ENCODE measurements at places on chromosomes 16 and 17.
A peak's percentile ranks its signal among the peaks of the same experiment; 100 is the strongest.

DNA sequence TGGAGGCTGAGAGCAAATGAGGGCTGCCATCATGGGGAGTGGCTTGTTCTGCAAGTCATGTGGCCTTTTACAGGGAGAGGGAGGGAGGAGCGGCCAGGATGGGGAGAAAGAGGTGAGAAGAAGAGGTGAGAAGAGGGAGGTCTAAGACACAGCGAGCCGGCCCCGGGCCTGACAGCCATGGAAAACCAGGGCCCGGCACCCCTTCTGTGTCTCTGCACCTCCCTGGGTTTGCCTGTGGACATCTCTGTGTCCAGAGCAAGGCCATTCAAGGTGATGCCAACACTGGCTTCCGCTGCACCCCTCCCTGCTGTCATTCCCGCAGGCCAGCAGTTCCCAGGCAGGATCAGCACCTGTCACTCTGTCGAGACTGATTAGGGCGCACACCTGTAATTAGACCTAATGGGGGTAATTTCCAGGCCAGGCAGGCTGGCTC, 75.6 kb downstream of the MGAT5B start:
- DNase-seq = no peak

- no peak for DNase-seq
Measured at GRCh38 chr17:75647061-75647460, 13.8 kb downstream of the SMIM5 start.

- no peak for DNase-seq
Measured at GRCh38 chr16:79369796-79370195, 230.7 kb downstream of the MAF start.

- no peak for DNase-seq
Measured at GRCh38 chr17:3678095-3678820, 9.6 kb downstream of the EMC6 start.

- DNase-seq = peak; percentile 80
Measured at GRCh38 chr17:42843358-42843934, 934 bp upstream of the AOC2 start.

- no peak for DNase-seq
Measured at GRCh38 chr17:46832331-46832821, 13.9 kb upstream of the WNT3 start.

DNA sequence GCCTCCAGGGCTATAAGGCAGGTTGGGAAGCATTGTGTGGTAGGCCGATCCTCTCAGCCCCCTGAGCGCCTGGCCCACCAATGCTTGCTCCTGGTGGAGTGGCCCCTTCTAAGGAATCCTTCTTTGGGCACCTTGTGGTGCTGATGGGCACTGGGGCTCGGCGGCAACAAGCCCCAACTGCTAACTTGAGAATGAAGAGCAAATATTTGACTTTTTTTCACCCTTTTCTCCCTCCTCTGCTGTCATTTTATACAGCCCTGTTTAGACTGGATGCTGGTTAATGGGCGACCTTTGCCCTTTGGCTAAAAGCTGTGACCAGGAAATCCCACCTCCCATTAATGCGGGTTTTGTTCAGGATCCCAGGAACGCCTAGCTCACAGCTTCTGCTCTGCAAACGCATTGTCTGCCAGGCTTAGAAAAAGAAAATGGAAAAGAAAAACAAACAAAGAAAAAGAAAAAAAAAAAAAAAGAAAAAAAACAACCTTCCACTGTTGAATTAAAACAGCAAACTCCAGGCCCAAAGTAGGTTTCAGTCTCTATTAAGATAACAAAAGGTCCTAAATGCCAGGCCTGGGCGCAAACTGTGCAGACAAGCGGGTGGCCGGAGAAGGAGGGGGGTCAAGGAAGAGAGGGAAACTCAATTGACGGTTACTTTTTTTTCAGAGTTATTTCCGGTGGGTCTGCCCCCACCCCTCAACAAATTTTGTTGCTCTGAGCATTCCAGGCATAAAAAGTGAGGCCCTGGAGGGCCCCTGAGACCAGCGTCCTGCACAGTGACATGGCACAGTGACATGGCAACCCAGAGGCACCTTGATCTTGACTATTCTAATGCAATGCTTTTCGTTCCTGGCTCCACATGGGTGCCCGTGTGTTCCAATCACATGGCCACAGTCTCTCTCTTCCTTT, 301.4 kb downstream of the MAF start:
- no peak for DNase-seq

DNA sequence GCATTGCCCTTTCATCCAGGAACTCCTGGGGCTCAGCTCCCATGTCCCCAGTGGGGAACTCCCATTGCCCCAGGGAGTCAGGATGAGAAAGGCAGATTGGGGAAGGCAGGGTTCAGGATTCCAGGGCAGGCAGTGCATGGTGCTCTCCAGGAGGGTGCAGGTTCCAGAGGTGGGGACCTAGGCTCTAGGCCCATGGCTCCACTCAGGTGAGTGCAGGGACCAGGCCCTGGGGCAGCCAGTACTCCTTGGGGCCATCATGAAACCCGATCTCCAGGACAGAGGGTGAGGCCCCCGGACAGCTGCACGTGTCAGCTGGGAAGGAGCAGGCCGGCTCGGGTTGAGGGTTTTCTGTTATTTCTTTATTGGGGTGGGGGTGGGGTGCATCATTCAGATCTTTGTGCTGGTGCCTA, 1.3 kb upstream of the MTSS2 start:
- DNase-seq = no peak

DNA sequence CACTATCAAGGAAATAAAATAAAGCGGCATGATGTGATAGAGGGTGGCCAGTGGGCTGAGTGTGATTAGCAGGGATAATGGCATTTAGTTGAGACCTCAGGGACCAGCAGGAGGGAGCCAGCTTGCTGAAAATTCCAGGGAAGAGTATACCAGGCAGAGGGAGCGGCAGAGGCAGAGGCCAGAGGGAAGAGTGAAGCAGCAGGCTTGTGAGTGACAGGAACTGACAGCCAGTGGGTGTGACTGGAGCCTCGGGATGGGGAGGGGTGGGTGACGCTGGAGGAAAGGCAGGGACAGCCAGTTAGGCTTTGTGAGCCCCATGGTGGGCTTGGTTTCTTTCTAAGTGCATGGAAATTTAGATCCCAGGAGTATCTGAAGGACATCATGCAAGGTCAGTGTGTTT, 209.7 kb upstream of the CACNG3 start:
- no peak for DNase-seq

DNA sequence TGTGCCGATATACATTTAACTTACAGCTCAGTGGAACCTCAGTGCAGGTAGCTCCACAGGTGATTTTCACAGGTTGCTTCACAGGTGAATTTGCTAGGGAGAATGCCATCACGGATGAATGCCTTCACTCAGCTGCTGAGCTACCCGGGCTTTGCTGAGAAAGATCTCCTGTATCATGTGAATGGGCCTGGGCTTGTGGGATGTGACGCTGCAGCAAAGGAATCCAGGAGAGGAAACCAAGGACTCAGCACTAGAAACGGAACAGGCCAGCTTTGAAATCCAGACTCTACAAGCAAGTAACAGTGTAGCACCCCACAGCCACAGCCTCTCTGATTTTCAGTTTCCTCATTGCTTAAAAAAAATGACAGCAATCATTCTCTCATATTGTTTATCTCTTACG, 271.4 kb upstream of the MAF start:
- no peak for DNase-seq

GRCh38 chr17:58394534-58395223, 22.7 kb downstream of the RNF43 start:
- DNase-seq = no peak

DNA sequence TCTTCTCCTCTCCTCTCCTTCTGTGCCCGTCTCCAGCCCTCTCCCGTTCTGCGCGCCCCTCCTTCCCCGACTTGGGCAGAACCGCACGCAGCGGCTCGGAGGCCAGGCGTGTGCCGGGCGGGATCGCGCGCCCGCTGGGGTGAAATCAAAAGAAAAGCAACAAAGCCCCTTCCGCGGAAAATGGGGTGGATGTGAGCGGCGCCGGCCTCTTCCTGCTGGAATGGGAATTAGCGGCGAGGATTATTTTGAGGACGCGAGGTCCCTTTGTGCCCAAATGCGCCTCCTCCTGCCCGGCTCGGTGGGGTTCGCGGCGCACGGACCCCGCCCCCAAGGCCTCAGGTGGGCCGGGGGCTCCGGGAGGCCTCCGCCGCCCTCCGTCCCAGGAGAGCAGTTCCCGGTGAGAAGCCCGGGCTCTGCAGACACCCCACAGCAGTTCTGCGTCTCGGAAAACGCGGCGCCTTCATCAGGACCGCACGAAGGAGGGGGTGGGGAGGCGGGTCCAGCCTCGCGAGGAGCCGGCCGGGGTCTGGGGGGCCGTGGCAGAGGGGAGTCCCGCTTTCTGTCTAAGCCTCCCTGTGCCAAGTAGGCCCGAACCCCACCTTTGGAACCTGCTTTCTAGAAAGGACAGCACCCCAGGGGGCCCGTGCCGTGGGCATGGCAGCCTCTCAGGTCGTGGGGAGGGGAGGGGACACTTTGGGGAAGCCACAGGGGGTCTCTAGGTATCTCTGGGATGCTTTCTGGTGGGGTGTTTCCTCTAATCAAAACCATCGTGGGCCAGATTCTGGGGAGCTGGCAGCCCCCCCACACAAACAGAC, 91.0 kb upstream of the CBX4 start:
- peak; percentile 52 for DNase-seq

DNA sequence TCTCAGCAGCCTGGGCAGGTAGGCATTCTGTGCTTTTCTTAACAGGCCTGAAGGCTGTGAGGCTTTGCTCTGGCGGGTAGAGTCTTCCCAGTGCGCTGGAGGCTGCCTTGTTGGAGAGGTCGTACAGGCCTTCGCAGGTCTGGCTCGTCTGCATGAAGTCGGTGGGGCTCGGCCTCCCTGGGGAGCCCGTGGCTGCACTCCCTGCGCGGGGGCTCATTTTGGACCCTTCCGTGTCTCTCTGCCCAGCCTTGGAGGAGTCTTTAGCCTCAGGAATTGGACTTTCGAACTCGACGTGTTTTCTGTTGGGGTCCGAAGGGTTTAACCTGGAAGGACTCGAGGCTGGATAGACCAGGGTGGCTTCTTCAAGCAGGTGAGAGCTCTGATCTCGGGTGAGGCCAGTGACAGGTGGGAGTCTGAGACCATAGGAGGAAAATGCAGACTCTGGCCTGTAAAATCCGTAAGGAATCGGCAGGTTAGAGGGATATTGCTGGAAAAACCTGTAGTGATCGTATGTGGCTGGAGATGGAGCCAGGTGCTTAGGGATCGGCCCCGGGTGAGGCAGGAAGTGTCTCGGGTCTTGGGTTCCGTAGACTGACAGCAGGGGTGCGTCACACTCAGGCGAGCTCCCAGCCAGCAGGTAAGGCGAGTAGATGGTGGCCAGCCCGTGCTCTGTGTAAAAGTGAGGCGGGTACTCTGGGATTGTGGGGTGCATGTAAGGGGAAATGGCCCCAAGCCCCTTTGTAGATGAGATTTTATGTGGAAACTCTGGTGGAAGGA, 8.6 kb downstream of the ZNF750 start:
- no peak for DNase-seq

DNA sequence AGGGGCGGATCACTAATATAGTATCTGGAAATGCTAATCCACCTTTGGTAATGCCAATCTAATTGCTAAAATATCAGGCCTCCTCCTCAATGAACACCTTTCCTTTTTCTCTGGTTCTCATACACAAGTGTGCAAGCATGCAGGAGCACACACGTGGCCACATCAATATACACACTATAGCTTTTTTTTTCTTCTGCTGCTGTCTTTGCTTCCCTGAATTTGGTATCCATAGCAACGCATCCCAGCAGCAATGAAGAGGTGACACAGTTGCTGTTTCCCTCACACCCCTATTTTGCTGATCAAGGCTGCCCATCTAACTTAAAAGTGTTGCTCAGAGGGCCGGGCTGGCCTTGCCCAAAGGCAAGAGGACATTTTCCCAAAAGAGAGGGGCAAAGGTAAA, 15.4 kb downstream of the NOG start:
- DNase-seq = no peak

DNA sequence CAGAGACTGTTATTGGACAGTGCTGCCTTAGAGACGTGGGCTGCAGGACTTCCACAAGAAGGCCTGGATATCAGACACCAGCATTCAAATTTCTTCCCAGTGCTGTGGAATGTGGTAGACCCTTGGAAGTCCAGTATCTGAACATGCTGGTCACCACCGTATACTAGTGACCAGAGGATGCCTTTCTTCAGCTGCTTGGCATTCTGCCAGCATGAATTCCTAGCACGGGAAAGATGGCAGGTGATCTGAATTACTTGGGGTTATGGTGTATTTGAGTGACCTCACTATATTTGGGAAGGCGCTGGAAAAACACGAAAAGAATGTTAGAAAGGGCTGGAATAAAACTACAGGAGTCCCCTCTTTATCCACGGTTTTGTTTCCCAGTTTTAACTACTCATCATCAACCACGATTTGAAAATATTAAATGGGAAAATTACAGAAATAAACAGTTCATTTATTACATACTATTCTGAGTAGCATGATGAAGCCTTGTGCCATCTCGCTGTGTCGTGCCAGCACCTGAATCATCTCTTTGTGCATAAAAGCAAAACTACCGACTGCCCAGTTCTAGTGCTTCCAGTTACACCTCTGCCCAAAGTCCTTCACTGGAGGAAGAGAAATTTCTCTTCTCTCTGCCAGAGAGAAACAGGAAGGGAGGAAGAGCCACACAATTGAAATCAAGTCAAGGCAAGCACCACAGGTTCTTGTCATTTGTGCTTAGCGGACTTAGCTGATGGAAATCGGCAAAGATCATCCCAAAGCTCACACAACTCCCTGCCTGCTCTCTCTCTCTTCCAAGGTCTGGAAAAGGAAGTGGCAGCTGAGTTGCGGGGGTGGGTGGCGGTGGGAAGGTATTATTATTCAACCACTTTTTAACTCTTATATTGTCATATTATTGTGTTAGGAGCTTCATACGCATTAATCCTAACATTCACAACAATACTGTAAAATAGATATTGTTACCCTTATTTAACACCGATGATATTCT, 1.4 kb upstream of the CHST4 start:
- no peak for DNase-seq

GRCh38 chr16:65229191-65229662, 107.4 kb upstream of the CDH11 start:
- DNase-seq = no peak

- DNase-seq = no peak
Measured at GRCh38 chr16:82995924-82996441, 369.2 kb downstream of the CDH13 start.

DNA sequence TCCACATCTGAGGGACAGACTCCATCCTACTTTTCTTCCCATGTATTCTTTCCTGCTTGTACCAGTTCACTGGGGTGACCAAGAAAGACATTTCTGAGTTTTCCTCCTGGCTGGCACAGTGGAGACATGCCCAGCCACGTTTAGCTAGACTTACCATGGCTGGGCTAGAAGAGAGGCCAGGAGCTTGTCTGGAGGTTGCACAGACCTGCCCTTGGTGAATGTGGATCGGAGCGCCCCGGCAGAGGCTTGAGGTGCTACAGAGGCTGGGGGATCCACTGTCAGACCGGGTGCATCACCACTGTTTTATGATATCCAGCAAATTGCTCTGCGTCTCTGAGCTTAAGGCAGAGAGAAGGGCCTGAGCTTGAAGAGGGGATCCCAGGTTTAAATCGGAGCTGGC, 3.5 kb downstream of the IL4R start:
- no peak for DNase-seq

- peak; percentile 81 for DNase-seq
Measured at GRCh38 chr17:42422958-42423712, at the start of gene CAVIN1. Gene CAVIN1, minus strand, starts transcription at chr17:42423256. Its CDS starts 159 bp downstream, at chr17:42423097.

- DNase-seq = no peak
Measured at GRCh38 chr16:87131061-87131995, 185.9 kb downstream of the C16orf95 start.

All from hematopoietic multipotent progenitor cell treated with erythropoietin and hydrocortisone succinate and interleukin-3 and kit ligand, for 6 days (in vitro differentiated cells).